ENCODE measurements at places on chromosomes 4 and X.

GRCh38 chr4:55330241-55330640, 15.8 kb upstream of the SRD5A3 start:
- no peak for DNase-seq

DNA sequence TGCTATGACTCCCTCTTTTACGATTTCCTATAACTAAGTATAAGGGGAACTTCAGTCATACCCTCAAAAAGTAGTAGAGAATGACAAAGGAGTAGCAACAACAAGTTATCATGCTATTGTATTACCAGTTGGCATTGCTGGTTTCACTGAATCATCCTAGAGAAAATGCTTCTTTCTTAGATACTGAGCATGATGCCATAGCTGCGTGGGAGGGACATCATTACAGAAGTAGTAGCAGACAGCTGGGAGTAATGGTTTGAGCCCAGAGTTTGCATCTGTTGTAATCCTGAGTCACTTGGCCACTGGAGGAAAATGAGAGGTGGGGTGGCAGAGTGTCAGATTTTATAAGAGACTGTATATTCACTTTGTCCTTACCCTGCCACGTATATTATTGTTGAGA, 38.6 kb downstream of the MTMR1 start:
- no peak for DNase-seq

DNA sequence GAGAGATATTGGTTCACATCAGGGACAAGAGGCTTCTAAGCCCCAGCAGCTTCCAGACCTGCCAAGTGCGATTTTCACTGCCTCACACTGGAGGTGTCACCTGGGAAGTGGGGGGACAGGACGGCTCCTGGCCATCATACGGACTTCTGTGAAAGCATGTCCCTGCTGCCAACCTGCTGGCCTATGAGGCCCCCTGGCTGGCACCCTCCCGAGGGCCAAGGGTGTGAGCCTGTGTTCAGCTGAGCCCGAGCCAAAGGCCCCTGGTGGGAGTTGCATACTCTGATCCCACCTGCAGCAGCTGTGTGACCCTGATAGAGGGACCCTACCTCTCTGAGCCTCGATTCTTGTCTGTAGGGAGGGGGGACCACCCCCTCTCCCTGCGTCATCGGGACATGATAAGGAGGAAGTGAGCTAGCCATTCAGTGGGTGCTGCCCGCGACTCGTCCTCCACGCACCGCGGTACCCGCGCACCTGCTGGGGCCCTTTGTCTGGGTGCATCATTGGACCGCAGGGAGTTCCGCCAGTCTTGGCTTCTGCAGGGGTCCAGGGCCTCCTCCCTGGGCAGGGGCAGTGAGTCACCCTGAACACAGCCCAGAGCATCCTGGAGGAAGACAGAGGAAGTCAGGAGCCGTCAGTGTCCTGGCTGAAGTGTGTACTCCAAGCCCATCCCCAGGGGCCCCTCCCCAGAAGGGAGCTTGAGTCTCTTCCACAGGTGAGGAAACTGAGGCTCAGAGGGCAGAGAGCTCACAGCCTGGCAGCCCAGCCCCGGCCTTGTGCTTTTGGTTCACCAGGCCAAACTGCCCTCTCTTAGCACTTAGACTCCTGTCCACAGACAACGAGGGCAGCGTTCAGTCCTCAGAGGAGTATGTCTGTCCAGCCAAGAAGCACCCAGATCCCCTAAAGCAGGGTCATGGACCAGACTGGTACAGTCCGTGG, 24.1 kb downstream of the C4orf50 start:
- DNase-seq, result no peak

DNA sequence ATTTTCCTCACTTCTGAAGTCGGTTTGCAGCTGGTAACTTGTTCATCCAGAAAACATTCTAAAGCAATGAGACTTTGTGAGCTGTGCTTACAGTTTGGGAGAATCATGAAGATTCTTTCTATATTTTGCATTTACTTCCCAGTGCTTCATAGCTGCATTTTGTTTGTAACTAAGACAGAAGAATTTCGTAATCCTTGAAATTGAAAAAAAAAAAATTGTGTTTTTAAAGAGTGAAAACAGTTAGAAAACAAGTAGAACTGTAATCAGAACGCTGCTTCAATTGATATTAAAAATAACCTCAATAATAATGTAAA, 392.4 kb downstream of the UNC5C start:
- no peak for DNase-seq

DNA sequence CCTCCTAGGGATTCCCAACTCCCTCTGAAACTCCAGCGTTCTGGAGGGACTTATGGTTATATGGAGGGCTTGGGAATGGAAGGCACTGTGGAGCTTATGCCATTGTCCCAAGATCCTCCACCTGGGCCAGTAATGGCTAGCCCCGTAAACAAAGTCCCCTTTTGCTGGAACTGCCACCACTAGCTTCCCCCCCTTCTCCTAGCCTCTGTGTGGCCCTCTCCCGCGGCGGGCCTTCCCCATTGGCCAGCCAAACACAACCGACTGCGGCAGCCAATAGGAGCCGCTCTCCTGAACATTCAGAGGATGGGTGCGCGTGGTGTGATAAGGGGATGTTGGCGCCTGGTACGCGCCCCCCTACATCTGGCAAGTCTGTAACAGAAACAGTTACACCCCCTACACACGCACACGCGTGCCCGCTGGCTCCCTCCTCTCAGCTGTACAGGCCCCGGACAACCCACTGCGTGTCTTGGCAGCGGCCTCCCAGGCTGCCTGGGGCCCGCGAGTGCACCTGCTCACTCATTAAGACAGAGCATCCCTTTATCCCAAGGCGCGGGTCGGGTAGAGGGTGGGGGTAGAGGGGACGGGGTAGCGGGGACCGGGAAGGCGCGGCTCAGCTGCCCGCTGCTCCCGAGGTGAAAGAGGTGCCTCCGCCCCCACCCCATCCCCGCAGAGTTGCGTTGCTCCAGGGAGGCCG, 863 bp upstream of the RAB33A start:
- DNase-seq, result peak; percentile 88

- DNase-seq, result no peak
Measured at GRCh38 chrX:17098516-17099247, 152.2 kb downstream of the REPS2 start.

- DNase-seq, result no peak
Measured at GRCh38 chrX:101025126-101025525, 26.8 kb downstream of the TRMT2B start.

- no peak for DNase-seq
Measured at GRCh38 chrX:110532581-110532931, 173.9 kb downstream of the RTL9 start.

GRCh38 chrX:154019061-154019621, 561 bp downstream of the IRAK1 start:
- DNase-seq, result peak; percentile 35

- no peak for DNase-seq
Measured at GRCh38 chr4:109499513-109499912, 60.5 kb upstream of the MCUB start.

GRCh38 chr4:74038425-74039314, at the start of gene CXCL3:
Gene CXCL3, minus strand, starts transcription at chr4:74038689. Its CDS starts 78 bp downstream, at chr4:74038611.
- DNase-seq, result peak; percentile 62

DNA sequence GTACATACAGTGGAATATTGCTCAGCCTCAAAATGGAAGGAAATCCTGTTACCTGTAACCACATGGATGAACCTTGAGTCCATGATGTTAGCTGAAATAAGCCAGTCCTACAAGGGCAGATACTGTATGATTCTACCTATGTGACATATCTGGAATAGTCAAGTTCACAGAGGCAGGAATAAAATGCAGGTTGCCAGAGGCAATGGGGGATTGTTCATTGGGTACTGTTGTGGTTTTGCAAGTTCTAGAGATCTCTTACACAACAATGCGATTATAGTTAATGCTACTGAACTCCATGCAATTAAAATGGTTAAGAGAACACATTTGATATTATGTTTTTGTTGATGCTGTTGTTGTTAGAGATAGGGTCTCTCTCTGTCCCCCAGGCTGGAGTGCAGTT, 74.6 kb downstream of the SHROOM2 start:
- no peak for DNase-seq

DNA sequence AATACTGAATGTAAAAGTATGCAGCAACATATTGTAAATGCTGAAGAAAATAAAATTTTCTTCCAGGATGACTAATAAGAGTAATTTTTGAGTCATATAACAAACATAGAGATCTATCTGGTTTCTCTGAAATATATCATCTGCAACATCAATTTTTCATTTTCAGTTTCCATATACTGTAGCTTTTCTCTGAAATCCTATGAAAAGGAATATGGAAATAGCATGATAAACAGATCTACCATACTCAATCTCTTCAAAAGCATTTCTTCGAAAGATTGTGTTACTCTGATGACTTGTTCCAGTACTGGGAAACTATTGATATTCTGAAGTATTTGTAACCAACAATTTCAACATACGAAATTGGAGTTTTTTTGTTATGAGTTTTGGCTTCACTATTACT, 1156.7 kb downstream of the FAM133A start:
- no peak for DNase-seq

DNA sequence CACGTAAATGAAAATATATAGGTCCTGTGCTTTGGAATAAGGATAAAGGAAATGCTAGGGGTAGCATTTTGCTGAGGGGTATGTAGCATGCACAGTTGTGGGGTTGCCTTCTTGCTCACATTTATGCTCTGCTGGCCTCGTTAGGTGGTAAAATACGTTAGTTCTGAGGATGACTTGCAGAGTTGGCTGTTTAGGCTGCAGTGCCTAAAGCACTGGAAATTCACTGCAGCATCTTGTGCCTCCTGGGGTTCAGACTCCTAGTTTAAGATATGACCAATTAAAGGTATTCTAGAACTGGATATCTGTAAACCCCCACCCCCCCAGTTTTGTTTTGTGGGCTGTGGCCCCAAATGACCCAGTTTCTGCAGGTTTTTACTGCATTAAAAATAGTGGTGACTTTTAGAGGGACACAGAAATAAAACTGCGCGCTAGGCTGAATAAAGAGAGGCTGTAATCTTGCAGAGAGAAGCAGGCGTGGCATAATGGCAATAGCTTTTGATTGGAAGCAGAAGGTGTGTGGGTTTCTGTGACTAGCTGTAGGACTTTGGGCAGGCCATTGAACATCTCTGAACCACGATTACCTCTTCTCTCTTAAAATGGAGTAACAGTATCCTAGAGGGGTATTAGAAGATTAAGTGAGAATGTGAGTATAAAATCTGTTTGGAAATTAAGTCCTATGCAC, 79.3 kb downstream of the REPS2 start:
- no peak for DNase-seq

DNA sequence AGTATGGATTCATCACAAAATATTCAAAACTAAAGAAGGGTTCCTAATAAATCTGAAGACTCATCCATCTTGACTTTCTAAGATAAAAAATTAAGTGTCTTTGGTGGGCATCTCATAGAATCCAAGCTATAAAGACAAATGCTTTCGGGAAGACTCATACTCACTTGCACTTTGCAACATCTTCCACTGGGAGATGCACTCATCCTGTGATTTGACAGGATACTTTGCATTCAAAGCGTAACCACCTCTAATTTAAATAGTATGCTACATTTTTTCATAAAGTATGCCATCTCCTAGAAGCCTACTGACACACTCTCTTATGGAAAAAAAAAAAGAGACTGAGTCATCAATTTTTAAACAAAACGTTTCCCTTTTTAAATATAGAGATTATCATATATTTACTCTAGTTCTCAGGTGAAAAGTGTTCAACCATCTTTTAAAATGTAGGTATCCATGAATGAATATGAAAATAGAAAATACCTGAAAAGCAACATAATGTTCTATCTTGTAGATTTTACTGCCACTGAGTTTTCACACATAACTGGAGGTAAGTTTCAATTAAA, 119.6 kb downstream of the KLHL13 start:
- DNase-seq, result no peak

GRCh38 chr4:10161840-10162239, 45.2 kb upstream of the WDR1 start:
- DNase-seq, result no peak

Measured in HuH-7 (cell line).